Occipital lobe (tissue), 3 donors: ENCODE measurements at places on chromosomes 7 and 10. TPM values are rescaled to one million over a fixed set of nuclear protein-coding genes. Genes with fewer than 3 reads are reported as not detected.

- DNase-seq = no peak
Measured at GRCh38 chr7:129750091-129750490, 138.6 kb downstream of the NRF1 start.

- no peak for DNase-seq
Measured at GRCh38 chr10:130931256-130931655, 380.3 kb downstream of the TCERG1L start.

DNA sequence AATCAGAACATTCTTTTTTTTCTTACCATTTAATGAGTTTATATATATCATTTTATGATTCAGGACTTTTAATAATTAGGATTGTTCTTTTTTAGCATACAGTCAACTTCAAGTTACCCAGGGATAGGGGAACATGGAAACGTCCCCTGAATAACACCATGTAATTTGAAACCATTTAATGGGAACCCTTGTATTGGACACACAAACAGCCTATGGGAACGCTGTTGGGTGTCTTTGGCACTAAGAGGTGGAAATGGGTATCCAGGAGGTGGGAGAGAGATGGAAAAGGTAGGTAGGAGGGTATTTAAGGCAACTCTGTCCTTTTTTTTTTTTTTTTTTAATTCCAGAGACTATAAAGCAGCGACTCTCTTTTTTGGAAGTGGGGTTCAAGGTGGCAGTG is 2.6 kb downstream of the LUC7L2 start:
- DNase-seq = no peak

DNA sequence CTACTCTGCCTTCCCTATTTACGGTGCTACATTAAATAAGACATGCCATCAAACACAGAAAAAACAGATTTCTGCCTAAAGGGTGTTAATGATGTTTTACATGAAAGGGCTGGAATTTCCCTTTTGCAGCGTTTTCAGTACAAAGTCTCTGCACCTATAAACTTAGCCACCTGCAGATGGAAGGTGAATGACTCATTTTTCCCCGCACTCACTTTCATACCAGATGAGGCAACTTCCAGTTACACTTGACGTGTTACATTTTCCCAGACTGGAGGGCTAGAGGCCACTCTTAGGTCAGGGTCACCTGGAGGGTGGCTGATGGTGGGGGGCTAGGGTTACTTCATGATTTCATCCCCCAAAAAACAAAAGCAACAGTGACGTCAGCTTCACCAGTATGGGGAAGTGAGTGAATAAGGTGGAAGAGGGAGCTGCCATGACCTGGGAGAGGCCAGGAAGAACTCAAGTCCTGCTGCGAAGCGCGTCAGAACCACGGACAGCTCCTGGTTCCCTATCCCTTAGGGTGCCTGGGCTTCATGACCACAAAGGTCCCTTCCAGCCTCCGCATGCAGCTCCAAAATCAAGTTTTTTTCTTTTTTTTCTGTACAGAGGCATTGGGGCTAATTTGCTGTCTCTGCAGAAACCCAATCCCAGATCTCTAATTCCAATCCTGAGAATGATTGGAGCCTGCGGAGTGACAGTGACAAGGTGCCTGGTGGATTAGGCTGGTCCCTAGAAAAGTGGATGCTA is 94.0 kb downstream of the ADARB2 start:
- DNase-seq = no peak

- no peak for DNase-seq
Measured at GRCh38 chr10:1409392-1409791, 327.9 kb downstream of the ADARB2 start.

DNA sequence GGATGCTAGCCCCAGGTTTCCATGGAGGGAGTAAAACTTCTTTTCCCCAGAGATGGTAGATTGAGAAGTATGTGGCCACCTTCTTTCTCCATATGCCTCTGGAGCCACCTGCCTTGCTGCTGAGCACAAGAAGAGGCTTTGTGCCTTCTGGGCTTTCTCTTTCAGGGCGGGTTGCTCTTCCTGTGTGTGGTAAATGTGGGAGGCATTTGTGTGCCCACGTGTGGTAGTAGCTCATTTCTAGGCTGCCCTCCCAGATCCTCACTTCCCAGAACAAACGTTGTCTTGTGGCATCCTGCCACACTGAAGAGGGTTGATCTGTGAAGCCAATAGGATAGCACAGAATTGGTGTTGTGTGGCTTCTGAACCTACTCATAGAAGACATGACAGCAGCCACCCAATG is 342.0 kb upstream of the PODXL start:
- DNase-seq = no peak

The FANK1 gene
- total RNA-seq = 2.5 TPM

The GPR141 gene
- not detected for total RNA-seq

The DLG5 gene
- 34.0 TPM for total RNA-seq

The ZDHHC6 gene
- 28.4 TPM for total RNA-seq
